Motor neuron (in vitro differentiated cells): ENCODE measurements at places on chromosomes 3 and 15. TPM values are rescaled to one million over a fixed set of nuclear protein-coding genes. Genes with fewer than 3 reads are reported as not detected.

DNA sequence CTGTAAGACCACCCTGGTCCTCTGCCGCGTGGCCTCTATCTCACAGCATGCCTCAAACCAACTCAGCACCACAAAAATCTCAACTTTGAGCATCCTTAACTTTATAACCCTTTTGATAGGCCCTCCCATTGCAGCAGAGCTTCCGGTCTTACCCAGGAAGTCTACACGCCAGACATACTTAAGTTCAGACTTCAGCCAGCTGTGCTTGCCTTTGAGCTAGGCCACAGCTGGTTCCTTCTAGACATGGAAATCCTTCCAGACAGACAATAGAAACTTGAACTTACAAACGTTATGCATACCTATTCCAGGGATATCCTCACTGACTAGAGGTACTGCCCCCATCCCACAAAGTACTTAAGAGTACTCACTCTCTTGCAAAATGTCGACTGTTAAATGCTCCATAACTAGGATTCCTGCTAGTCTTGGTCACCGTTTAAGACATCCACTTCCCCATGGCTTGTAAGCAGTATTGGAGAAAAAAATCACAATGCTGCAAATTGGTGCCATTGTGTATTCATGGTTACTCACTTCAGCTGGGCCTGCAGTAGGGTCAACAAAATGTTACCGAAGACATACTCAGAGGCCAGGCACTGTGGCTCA is 183.5 kb downstream of the TBL1XR1 start:
- no peak for ATAC-seq

DNA sequence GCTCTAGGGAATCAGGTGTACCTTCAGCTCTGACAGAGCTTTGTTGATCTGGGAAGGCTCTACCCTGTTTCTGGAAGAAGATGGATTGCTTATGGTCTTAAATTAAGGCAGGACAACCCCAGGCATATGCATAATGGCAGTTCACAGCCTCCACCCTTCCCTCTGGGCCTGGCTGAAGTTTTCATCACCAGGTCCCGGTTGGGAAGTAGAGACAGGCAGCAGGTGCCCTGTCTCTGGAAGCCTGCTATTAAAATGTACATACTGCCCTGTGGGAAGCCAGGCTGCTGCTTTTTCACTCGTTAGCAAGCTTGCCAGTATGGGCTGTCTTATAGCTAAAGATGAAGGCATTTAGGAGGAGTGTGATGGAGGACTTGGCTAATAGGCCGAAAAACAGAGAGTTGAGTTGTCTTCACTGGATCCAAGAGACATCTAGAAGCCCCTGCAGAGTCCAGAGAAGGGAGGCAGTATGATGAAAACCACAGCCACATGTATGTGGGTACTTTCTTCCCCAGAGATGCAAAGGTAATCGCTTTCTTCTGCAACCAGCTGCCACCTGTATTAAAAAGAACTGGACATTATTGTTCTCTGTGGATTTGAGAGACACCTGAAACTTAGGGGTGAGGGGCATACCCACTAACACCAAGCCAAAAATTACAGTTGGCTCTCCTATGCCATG is 34.4 kb downstream of the ABHD2 start:
- no peak for ATAC-seq

- ATAC-seq, result no peak
These were observed 133.4 kb upstream of the SMAD3 start for GRCh38 chr15:66931768-66932633.

Gene NTRK3
- total RNA-seq, result 13.2 and 13.8 TPM in 2 replicates

DNA sequence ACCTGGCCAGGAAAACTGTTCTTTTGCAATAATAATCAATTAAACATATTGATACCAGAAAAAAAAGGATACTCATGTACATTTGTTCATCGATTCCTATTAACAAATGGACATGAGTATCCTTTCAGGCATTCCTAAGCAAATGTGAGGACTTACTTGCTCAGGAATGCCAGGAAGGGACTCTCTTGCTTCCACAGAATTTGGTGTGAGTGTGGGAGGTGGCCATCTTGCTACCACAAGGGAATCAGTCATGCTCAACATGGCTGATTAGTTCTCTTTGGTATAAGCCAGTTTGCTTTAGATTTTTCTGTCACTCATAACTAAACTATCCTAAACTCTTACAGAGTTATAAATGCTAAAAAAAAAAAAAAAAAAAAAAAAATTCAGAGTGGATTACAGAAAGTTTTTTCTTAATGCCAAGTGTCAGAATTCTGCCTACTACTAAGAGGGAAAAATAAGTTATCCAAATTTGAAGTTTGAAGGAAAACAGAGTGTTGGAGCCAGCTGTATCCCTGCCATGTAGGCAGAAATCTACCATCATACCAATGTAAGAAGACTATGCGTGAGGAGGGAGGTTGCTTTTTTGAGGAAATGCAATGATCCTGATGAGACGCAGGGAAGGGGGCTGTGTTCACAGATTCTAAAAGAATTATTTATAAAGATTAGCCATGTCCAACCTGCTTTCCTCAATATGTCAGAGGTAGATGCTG is 98.7 kb downstream of the PLD1 start:
- ATAC-seq, result no peak

GRCh38 chr15:27070841-27071240 is 99.9 kb downstream of the GABRG3 start:
- no peak for ATAC-seq

Gene COL6A6
- total RNA-seq, result 0.36 and 0.59 TPM in 2 replicates

Gene WDR6
- total RNA-seq, result 95.0 and 140 TPM in 2 replicates

- no peak for ATAC-seq
These were observed 18.1 kb upstream of the KPNA4 start for GRCh38 chr3:160583451-160583850.

DNA sequence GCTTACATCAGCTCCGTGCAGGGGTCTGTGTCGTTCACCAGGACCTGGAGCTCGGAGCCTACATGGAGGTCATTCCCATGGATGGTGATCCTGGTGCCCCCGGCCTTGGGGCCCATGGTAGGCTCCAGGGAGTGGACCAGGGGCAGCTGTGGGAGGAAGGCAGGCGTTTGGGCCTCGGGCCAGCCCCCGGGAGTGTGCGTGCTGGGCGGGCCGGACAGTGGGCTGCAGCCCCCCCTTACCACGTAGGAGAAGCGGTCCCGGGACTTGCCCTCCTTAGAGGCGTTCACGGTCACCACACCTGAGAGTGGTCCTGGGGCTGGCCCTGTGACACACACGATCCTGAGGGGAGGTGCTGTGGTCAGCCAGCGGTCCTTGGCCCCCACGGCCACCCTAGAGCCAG is 29.6 kb downstream of the H1-8 start:
- no peak for ATAC-seq
